ENCODE measurements at places on chromosomes 13 and 19. TPM values are rescaled to one million over a fixed set of nuclear protein-coding genes. Genes with fewer than 3 reads are reported as not detected.

GPR18 gene
- not detected for total RNA-seq

PRR36 gene
- total RNA-seq, result 0.36 TPM

TTYH1 gene
- total RNA-seq, result 0.30 TPM

PLK5 gene
- not detected for total RNA-seq

C19orf53 gene
- total RNA-seq, result 199 TPM

INSL3 gene
- total RNA-seq, result 0.31 TPM

GNA15 gene
- not detected for total RNA-seq

SLC25A23 gene
- 14.7 TPM for total RNA-seq

HSD11B1L gene
- 4.5 TPM for total RNA-seq

CILP2 gene
- 0.18 TPM for total RNA-seq

GRIN2D gene
- 8.0 TPM for total RNA-seq

BRD4 gene
- 22.9 TPM for total RNA-seq

PSG4 gene
- total RNA-seq, result 0.71 TPM

ZNF723 gene
- not detected for total RNA-seq

ZNF585A gene
- 7.4 TPM for total RNA-seq

SOX1 gene
- not detected for total RNA-seq

PTPRH gene
- 5.0 TPM for total RNA-seq

KIR2DL4 gene
- total RNA-seq, result not detected

RUBCNL gene
- 0.28 TPM for total RNA-seq

MYH14 gene
- total RNA-seq, result 6.4 TPM

FFAR1 gene
- total RNA-seq, result not detected

CGB1 gene
- not detected for total RNA-seq

C19orf81 gene
- 4.3 TPM for total RNA-seq

DMKN gene
- total RNA-seq, result 40.9 TPM

SLC7A10 gene
- total RNA-seq, result 0.15 TPM

LILRA1 gene
- not detected for total RNA-seq

LILRA6 gene
- total RNA-seq, result not detected

ZNF136 gene
- total RNA-seq, result 2.1 TPM

RXFP2 gene
- total RNA-seq, result not detected

GPR183 gene
- not detected for total RNA-seq

ZNF235 gene
- 3.5 TPM for total RNA-seq

IGLON5 gene
- 0.06 TPM for total RNA-seq

IRGC gene
- total RNA-seq, result not detected

ZNF90 gene
- not detected for total RNA-seq
